ENCODE measurements at places on chromosomes 3 and 15.

GRCh38 chr15:83106994-83107840, at the start of gene TM6SF1:
TSS of gene TM6SF1 (plus strand) at chr15:83107645. CDS start at chr15:83107681, 36 bp downstream.
- no peak for DNase-seq

GRCh38 chr3:136109499-136109898, 86.6 kb downstream of the MSL2 start:
- no peak for DNase-seq

GRCh38 chr15:74373056-74373650, 5.7 kb upstream of the CYP11A1 start:
- DNase-seq = no peak

- DNase-seq = no peak
Observed at GRCh38 chr15:59176653-59177316, 29.9 kb upstream of the LDHAL6B start.

DNA sequence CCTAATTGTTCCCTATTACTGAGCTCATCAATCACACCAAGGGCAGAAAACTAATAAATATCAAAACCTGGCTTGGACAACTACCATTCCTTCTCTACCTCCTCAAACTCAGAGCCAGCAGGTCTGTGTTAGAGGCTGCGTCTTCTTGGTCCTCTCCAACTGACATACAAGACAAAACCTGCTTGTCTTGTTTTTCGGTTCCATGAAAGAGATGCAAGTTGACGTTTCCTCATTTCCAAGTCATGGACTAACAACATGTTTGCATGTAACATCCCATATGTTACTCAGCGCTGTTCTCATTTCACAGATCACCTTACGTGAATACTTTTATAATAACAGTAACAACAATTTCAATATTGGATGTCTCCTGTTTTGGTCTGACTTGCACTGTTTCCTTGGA, 110.9 kb downstream of the LMLN start:
- peak; percentile 16 for DNase-seq

DNA sequence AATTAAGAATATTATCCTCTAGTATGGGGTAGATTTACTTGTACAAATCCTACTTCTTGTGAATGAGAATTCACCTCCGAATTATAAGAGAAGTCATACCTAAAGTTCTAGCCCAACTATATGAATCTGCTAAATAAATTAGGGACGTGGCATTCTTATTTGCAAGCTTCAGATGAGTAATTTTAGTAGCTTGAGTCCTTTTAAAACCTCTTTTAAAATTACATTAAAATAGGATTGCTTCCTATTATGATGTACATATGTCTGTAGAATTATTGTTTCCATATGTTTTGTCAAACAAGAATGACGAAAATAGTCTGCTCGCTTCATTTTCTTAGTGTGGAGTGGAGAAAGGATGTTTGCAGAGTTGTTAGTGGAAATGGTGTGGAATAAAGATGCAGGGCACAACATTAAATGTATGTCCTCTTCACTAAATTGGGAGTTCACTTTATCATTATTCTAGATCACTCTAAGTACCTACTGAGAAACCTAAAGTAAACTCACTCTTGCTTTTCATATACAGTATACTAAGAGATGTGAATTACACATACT, 59.4 kb downstream of the CMSS1 start:
- DNase-seq = no peak

GRCh38 chr3:192747746-192748145, 20.4 kb upstream of the FGF12 start:
- no peak for DNase-seq

DNA sequence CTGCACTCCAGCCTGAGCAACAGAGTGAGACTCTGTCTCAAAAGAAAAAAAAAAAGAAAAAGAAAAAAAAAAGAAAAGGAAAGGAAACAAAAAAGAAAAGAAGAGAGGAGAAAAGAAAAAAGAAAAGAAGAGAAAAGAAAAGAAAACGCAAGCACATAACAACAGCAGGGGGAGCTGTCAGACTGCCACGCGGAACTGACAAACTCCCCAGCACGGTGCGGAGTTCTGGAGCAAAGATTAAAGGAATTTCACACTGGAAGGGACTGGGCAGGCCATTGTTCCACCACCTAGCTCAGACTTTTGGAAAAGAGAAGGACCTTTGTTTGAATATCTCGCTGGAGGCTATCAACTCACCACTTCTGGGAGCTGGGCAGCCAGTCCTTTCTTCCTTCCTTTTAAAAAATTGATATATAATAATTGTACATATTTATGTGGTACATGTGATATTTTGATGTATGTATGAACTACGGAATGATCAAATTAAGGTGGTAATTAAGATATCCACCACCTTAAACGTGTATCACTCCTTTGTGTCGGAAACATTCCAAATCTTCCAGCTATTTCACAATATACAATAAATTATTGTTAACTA, 40.5 kb downstream of the DPPA2 start:
- DNase-seq = peak; percentile 63

- no peak for DNase-seq
Observed at GRCh38 chr3:112373924-112374323, 41.0 kb downstream of the CD200 start.

DNA sequence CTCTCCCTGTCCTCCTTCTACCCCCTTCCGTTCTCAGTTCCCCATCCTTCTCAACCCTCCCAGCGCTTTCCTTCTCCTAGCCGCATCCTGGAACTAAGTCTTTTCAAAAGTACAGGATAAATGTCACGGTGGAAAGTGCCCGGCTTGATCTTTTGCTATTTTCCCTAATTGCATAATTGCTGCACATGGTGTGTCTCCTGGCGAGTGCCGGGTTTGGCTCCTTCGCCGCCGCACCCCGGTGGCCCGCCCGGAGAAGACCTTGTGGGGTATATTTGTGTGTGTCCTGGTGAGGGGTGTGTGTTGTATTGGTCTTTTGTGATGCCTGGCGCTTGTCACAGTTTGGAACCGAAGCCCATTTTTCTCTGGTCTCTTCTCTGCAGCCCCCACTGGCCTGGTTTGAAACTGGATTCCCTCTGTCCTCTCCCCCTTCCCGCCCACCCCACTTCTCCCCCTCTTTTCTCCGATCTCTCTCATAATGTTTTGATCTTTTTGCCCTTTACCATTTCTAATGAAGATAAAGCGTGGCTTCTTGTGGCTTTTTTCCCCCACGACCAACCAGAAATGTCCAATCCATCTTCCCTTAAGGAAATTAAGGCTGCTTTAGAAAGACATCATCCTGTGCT, 692 bp downstream of the UBE2E2 start:
- peak; percentile 29 for DNase-seq

DNA sequence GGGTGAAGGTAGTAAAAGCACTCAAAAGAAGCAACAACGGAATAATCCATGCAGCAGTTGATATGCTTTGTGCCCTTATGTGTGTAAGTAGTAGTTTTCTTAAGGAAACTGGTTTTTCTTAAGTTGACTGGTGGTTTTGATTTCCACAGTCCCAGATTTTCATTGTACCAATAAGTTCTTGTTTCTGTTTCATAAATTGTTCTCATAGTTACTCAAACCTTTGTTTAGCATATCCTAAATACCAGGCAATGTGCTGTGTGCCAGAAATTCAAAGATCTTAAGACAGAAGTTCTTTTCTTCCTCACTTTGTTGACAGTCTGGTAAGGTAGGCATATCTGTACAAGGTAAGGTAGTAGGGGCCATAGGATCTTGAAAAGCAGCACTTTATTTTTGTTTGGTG, 40.0 kb downstream of the DNAJC13 start:
- no peak for DNase-seq

- no peak for DNase-seq
Observed at GRCh38 chr3:45776301-45776595, 20.1 kb downstream of the SLC6A20 start.

DNA sequence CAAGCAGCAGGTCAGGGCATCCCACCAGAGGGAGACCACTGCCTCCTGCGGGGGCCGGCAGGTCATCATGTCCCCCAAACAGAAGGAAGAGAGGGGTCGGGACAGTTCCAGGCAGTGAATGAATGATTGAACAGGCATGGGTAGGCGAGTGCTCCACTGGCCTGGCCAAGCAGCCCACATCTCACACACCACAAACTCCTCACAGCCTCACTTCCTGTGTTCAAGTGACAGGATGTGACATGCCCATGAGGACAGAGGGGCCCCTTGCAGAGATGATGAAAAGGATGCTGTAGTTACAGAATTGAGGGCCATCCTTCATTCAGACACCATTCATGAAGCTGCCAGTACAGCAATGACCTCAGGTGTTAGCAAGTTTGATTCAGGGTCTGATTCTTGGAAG, 3.7 kb downstream of the IQSEC1 start:
- DNase-seq = no peak

DNA sequence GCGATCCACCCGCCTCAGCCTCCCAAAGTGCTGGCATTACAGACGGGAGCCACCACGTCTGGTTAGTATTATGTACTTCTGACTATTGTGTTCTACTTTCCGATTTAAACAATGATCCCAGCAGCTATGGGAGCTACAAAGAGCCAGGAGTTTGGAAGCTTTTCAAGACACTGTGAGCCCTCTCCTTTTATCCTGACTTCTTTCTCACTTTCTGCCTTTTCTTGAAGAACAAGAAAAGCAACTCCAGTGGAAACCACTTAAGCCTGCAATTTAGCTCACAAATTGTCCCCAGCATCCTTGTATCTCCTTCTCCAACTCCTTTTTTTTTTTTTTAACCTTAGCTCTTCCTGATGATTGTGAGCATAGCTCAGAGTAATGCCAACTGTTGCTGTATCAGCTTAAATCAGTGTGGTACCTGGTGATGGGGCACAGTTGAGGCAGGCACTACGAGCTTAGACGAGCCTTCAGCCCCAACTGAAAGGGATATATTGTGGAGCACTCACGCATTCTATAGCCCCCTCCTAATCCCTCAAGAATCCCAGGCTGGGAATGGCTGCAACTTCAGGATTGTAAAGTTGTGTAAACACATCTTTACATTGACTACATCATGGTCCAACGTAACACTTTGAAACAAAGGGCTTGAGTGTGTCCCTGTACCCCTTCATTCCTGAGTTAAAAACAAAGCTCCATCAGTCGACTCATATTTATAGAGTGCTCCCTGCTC, 677.0 kb downstream of the FHIT start:
- DNase-seq = no peak

DNA sequence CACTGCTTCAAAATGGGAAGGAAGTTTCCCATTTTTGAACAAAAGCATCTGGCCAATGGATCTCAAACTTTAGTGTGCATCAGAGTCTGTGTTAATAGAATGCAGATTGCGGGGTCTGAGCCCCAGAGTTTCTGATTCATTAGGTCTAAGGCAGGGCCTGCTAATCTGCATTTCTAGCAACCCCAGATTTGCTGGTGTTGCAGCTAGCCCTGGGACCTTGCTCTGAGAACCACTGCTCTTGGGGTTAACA, 30.7 kb upstream of the USP3 start:
- DNase-seq = no peak

DNA sequence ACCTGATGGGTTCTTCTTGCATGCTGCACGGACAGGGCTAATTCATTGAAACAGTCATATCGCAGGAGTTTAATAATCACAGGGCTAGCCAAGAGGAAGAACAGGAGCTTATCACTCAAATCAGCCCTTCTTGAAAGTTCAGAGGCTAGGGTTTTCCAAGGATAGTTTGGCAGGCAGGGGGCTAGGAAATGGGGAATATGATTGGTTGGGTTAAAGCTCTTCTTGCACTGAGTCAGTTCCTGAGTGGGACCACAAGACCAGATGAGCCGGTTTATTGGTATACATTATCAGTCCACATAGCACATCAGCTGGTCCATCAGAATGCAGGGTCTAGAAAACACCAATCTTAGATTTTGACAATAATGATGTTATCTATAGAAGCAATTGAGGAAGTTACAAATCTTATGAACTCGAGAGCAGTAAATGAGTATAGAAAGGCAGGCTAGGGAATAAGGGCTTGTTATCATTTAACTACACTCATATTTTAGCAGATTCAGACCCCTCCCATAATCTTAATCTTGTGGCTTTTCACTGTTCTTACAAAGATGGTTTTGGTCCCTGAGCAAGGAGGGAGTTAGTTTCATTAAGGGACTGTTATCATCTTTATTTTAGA, 58.1 kb upstream of the SLC25A36 start:
- peak; percentile 30 for DNase-seq

DNA sequence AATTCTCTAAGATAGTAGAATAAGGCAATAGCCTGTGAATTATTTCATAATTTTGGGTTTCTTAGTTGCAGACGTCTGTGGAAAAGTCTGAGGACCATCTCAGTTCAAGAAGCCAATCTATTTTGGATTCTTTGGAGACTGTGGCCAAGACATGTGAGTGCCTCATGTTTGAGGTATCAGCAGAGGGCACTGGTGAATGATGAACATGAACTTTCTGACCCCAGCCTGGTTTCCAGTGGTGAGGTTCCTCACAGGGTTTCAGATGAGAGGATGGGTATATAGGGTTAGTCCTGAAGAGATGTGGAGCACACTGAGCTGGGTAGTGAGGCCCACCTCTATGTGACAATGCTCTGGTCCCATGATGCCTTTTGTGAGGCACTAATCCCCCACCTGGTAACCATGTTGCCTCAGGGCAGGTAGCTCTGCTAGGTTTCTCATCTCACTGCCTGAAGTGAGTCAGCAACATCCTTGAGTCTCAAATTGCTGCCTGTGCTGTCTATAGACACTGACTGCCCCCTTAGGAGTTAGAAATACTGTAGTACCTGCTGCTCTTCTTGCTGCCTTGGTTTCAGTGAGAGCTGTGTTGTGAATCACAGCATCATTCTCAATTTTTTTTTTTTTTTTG, 32.3 kb downstream of the C3orf62 start:
- DNase-seq = peak; percentile 90

- DNase-seq = no peak
Observed at GRCh38 chr15:26177816-26178215, 314.7 kb upstream of the ATP10A start.

DNA sequence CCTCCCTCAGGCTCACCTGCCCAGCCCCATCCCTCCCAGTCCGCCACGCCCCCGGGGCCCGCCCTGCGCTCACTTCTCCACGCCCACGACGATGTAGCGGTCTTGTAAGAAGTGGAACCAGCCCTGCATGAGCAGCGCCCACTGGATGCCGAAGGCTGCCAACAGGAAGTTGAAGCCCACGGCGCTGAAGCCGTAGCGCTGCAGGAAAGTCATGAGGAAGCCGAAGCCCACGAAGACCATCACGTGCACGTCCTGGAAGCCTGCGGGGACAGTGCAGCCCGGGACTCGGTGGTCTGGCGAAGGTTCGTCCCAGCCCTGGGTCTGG, 9.7 kb downstream of the RHCG start:
- no peak for DNase-seq

GRCh38 chr15:37106490-37107001, 6.2 kb upstream of the MEIS2 start:
- no peak for DNase-seq

DNA sequence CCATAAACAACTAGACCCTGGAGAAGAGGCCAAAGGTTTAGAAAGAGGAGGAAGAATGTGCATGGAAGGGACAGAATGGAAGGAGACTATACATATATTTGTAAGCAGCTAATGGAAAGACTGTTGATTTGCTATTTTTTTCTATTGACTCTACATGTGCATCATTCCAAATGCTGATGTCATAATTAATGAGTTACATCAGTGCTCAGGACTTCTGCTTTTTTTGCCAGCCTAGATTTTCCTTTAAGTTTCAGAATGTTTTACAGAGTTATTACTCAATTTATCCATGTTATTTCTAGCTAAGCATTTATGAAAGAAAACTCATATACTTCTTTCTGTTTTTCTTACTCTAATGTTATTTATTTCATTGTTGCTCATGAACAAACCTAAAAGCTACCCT, 62.6 kb upstream of the VGLL3 start:
- no peak for DNase-seq

- DNase-seq = no peak
Observed at GRCh38 chr15:47502041-47502440, 215.3 kb upstream of the SEMA6D start.

GRCh38 chr3:156976933-156977332, 150.8 kb downstream of the LEKR1 start:
- DNase-seq = no peak

- peak; percentile 75 for DNase-seq
Observed at GRCh38 chr15:101014921-101015841, 96.0 kb downstream of the LRRK1 start.

GRCh38 chr3:127172211-127172610, 20.7 kb upstream of the PRR23E start:
- no peak for DNase-seq
